ENCODE measurements at places on chromosomes 5 and 9. TPM values are rescaled to one million over a fixed set of nuclear protein-coding genes. Genes with fewer than 3 reads are reported as not detected.

CARTPT gene
- not detected for total RNA-seq

- DNase-seq = no peak
Observed at GRCh38 chr5:106321242-106321641, 1349.5 kb downstream of the EFNA5 start.

DNA sequence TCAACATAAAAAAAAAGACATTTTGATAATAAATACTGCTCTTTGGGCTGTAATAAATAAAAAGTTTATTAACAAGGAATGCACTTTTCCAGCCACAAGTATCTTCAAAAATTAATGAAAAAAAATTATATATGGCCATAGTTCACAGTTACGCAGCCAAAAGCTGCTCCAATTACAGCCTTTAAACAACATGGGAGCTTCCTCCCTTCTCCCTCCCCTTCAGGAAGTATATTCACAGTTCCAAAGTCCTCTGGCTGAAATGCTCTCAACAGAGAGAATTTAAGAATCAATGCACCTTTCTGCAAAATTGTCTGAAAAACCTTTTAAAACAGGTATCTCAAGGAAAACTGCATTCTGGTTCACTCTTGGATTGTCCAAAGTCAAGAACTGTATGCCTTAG lies 5.9 kb downstream of the PLK2 start:
- no peak for DNase-seq

- peak; percentile 94 for DNase-seq
Observed at GRCh38 chr5:171757853-171758535, 27.6 kb upstream of the SMIM23 start.

- DNase-seq = no peak
Observed at GRCh38 chr5:139852696-139853095, 57.1 kb downstream of the PSD2 start.
